ENCODE measurements at places on chromosomes 16 and 17.

DNA sequence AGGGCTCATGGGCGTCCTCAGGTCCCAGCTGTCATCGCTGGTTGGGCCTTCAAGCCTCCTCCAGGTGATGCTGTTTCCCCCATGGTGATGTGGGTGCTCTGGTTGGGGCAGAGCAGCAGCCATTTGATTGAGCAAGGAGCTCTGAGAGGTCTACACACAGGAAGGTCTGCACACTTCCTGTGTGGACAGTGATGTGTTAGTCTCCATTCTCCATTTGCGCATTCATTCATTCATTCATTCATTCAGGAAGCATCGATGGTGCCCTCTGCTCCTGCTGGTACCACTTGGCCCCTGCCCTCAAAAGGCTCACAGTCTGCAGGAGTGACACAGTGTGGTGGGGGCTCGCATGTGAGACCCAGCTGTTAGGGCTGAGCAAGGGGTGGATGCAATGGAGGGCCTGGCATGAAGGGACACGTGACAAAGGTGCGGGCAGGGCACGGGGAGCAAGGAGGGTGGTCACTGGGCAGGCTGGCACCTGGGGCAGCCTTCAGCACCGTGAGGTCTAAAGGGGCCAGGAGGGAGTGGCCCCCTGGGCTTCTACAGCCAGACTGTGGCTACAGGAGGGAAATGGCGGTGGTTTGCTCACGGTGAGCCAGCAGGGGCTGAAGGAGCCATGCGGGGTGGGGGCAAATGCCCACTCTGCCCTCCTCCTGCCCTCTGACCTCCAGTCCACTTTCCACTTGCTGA lies 1.5 kb downstream of the ADGRG3 start:
- DNase-seq, result no peak

GRCh38 chr17:48427598-48427997 lies 2.4 kb downstream of the SKAP1 start:
- peak; percentile 48 for DNase-seq

- no peak for DNase-seq
Observed at GRCh38 chr17:68892193-68892592, 63.0 kb downstream of the ABCA8 start.

- no peak for DNase-seq
Observed at GRCh38 chr17:17445925-17446665, 30.7 kb upstream of the MED9 start.

DNA sequence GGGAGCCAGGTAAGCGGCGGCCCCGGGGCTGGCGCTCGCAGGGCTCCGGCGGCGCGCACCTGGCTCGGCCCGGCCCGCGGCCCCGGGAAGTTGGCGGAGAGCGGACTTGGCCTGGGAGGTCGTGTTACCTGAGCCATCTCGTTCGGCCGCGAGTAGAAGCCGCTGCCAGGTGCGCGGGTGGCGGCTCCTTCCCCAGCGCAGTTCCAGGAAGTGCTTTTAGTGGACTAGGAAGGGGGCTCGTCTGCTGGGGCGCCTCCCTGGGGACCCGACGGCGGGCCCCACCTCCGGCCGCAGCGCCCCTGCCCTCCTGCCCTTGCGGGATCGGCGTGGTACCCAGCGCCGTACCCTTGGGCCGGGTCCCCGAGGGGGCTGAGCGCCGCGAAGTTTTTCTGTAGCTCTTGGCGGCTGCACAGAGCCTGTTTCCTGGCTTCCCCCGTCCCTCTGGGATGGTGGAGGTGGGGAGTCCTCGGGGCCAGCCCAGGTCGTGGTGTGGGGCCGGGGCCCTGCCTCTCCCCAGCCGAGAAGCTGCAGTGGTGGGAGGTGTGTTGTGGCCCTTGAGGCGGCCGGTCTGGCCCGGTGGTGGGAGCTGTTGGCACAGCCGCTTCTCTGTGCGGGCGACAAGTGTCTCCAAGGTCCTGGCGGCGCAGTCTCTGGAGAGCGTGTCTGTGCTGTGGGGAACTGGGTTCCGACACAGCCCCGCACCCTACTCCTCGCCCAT lies 96.9 kb downstream of the RAB11FIP4 start:
- no peak for DNase-seq

- DNase-seq, result no peak
Observed at GRCh38 chr16:64265756-64266155, 856.1 kb downstream of the CDH11 start.

- DNase-seq, result no peak
Observed at GRCh38 chr17:80295146-80295545, 34.5 kb downstream of the RNF213 start.
